Astrocyte (in vitro differentiated cells and primary cell): ENCODE measurements at places on chromosomes 5 and 9.
A peak's percentile ranks its signal among the peaks of the same experiment; 100 is the strongest.

GRCh38 chr9:101702257-101702656 is 36.2 kb downstream of the GRIN3A start:
- DNase-seq, result no peak

DNA sequence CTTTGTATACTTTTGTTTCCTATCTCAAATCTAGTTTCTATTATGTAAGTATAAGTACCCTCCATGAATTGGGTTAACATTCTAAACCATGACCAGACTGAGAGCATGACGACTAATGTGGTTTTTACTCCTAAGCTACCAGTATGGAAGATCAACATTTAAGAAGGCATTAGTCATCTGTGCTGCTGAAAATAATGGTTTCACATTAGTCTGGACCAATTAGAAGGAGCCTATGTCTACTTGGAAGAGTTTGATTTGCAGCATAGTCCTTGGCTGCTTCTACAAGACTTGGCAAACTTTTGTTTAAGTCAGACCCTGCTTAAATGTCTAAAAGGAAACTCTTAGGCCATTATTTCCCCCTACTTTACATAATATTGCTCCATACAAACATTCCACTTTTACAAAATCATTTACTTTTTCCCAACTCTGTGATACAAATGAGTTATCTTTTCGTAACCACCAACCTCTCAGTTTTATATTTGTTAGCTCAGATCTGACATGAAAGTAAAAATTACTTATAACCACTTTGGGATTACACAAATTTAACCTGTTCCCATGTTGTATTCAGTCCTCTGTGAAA is 186.7 kb downstream of the COMMD10 start:
- peak; percentile 98 for DNase-seq

- DNase-seq, result no peak
Measured at GRCh38 chr5:37568893-37569292, 189.8 kb downstream of the WDR70 start.

DNA sequence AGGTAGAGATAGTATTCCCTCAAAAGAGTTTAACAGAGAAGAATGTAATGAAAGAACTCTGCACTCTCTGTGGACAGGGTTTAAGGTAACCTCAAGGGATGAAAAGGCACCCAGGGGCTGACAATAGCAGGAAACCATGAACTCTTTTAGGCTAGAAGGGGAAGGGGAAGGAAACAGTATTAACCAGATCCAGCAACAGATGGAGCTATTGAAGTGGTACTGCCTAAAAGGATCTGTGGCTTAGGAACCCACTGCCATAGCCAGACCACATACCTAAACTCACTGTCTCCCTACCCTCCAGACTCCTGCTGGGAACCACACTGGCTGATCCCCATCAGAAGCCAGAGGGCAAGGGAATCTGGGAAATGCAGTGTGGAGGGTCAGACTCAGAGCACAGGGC is 35.5 kb downstream of the PLGRKT start:
- DNase-seq, result no peak

- no peak for DNase-seq
Measured at GRCh38 chr5:92633176-92633575, 947.8 kb downstream of the NR2F1-AS1 start.

GRCh38 chr5:126888175-126888574 is 111.2 kb downstream of the LMNB1 start:
- no peak for DNase-seq

GRCh38 chr9:124708633-124709291 is 62.3 kb downstream of the NR6A1 start:
- peak; percentile 86 for DNase-seq

DNA sequence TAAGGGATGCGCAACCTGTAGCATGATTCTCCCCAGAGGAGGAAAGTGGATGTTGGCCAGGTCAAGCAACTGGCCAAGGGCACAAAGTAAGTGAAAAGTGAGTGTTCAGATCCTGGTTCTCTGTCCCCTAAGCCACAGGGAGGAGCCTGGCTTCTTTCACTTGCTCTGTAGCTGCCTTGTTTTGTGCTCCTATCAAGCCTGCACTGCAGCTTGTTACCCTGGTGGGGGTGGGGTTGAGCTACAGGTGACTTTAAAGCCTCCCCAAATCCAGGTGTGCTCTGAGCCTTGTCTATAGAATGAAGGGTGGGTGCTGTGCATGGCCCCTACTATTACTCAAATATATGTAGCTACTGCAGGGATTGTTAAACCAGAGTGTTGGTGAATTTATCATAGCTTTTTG is 32.9 kb downstream of the RALGPS1 start:
- DNase-seq, result no peak

GRCh38 chr5:144585681-144586080 is 415.0 kb downstream of the KCTD16 start:
- peak; percentile 4 for DNase-seq

GRCh38 chr5:143880178-143880577 is 68.2 kb downstream of the HMHB1 start:
- peak; percentile 66 for DNase-seq

GRCh38 chr5:103151156-103151555 is 31.1 kb downstream of the PPIP5K2 start:
- DNase-seq, result no peak

GRCh38 chr5:178425621-178426068 is 164.5 kb downstream of the COL23A1 start:
- DNase-seq, result no peak

- DNase-seq, result no peak
Measured at GRCh38 chr5:136130581-136130980, 2.1 kb upstream of the SMAD5 start.

DNA sequence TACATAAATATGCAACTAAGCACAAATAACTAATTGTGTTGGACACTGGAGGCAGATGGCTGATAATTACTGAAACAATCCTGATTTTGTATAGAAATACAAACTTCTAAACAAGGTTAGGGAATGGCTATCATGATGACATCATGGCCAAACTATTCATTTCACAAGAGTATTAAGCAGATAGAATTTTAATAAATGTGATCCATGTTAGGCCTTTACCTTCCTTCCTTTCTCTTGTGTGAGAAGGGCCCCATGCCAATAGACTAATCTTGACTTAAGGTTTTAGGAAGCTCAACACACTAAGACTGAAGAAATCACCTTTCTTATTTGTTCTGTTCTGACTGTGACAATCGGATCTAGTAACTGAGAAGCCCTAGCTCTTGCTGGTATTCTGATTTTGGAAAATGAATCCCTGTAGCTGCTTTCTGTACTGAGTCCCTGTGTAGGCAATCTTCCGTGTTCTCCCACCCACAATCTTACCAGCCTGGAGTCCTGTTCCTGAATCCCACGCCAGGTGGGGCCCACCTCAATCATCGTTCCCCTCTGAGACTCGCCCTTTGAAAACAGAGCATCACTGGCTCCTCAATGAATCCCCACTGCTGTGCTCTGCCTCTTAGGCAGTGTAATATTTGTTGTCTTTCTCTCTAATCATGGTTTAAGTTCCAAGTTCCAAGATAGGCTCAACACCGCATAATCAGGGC is 168.7 kb upstream of the GNA14 start:
- DNase-seq, result no peak

DNA sequence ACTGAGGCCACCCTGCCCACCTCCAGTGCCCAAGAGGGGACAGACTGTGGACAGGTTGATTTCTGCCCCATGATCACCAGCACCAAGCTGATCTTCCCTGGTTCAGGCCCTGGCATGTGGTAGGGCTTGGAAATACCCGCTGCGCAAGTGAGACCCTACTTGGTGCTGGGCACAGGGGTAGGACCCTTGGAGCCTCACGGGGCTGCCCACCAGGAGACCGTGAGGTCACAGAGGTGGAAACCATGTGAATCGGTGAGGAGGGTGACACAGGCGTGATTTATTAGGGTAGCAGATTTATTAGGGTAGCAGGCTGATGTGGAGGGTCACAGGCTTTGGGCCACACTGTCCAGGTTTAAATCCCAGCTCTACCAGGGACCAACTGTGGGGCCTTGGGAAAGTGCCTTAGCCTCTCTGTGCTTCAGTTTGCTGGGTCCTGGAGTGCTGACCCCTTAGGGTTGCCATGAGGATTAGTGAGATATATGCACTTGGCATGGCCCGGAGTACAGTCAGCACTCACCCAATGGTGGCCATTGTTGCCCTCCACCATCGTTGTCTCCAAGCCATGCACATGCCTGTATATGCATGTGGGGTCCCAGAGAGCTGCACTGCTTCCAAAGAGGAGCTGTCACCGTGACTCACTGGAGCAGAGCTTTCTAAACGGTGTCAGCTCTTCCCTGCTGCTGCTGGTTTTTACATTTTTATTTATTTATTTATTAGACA is 20.9 kb upstream of the DUSP1 start:
- no peak for DNase-seq

- DNase-seq, result no peak
Measured at GRCh38 chr9:87013490-87013889, 66.2 kb upstream of the GAS1 start.

DNA sequence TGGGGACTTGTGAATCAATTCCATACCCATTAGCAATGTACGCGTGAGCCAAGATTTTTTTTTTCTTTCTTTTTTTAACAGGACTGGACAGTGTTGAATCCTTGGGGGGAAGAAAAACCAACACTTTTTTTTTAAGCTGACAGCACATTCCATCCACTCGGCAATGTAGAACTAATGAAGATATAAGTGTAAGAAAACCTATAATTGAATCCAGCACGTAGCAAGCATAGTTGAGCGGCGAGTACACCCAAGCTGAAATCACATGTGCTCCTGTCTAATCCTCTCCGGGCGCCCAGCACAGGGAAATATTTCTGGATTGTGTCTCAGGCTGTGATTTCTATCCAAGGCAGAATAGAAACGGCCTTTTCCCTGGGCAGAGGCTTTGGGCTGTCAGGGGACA is 118.2 kb downstream of the BOD1 start:
- DNase-seq, result peak; percentile 93

- peak; percentile 73 for DNase-seq
Measured at GRCh38 chr9:134317790-134318414, 8.4 kb upstream of the RXRA start.

GRCh38 chr9:20084125-20084524 is 295.3 kb upstream of the SLC24A2 start:
- DNase-seq, result no peak
